ENCODE measurements at places on chromosomes 11 and 22. TPM values are rescaled to one million over a fixed set of nuclear protein-coding genes. Genes with fewer than 3 reads are reported as not detected.

Gene EFEMP2
- total RNA-seq, result 9.7 TPM

DNA sequence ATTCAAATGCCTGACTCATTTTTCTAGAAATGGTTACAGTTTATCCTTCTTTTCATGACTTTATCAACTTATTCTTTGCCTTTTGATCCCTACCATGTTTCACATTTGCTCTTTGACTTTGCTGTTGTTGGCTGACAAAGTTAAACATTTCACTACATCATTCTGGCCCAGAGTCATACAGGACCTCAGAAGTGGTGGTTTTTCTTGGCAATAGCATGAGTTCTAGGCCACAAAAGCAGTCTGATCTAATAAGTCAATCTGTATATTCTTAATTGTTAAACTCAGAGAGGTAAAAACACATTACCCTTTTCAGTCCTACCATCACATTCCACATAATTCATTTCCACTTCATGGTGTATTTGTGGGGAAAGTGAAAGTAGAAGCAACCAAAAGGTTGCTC lies 763.2 kb upstream of the TENM4 start:
- no peaks in the 10 kb centered on the region for H3K27me3 ChIP-seq
- H3K4me3 ChIP-seq, result no peak overlapping the region
- no peak for DNase-seq
- no peak overlapping the region for H3K27ac ChIP-seq
- no peaks in the 10 kb centered on the region for H3K36me3 ChIP-seq
- H3K4me1 ChIP-seq, result no peaks in the 10 kb centered on the region

- H3K27me3 ChIP-seq, result no peaks in the 10 kb centered on the region
- no peak overlapping the region for H3K27ac ChIP-seq
- DNase-seq, result no peak
- H3K4me1 ChIP-seq, result no peaks in the 10 kb centered on the region
- H3K4me3 ChIP-seq, result no peak overlapping the region
These were observed 4.3 kb upstream of the OR52R1 start for GRCh38 chr11:4808476-4808875.

GRCh38 chr11:28596816-28597215 lies 488.6 kb downstream of the METTL15 start:
- no peak overlapping the region for H3K27ac ChIP-seq
- H3K27me3 ChIP-seq, result no peaks in the 10 kb centered on the region
- H3K36me3 ChIP-seq, result no peaks in the 10 kb centered on the region
- H3K4me1 ChIP-seq, result no peaks in the 10 kb centered on the region
- no peak for DNase-seq
- no peak overlapping the region for H3K4me3 ChIP-seq

GRCh38 chr11:8810540-8811301 lies 100.3 kb upstream of the AKIP1 start:
- H3K36me3 ChIP-seq, result no peaks in the 10 kb centered on the region
- no peak overlapping the region for H3K4me3 ChIP-seq
- H3K27ac ChIP-seq, result no peak overlapping the region
- peaks cover 21% of the 10 kb centered on the region for H3K27me3 ChIP-seq

- H3K4me3 ChIP-seq, result no peak overlapping the region
- DNase-seq, result no peak
- H3K4me1 ChIP-seq, result peaks cover 40% of the 10 kb centered on the region
- no peak overlapping the region for H3K27ac ChIP-seq
These were observed 22.5 kb downstream of the MYO18B start for GRCh38 chr22:25764270-25765015.

Data from activated CD4-positive, alpha-beta T cell treated with anti-CD3 and anti-CD28 coated beads, Interleukin-2, amount 10 ng/mL, durations not matched to agents 7 days and 5 days (primary cell).